Cortex of kidney (tissue), 1 donor: ENCODE measurements at places on chromosomes 6 and 20.

DNA sequence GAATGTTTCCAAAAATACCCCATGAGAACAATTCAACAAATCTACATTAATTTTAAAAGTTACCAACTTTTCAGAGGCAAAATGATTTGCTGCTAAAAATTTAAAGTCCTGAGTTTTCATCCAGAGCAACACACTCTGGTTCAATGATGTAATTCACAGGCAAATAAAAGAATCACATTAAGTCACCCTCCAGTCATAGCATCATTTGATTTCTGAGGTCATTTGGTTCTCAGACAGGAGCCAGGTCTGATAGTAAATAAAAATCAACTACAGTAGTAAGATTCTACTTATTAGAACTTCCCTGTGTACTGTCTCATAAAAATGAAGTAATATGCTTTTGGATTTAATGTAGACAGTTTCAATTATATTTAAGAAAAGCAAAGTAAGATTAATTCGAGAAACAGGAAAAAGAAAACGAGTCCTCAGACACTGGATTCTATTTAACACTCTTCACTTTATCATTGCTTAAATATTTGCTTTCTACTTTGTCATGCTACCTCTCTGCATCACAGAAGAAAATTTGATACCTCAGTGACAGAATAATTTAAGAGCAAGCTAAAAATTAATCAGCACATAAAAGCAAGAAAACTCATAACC lies 25.8 kb downstream of the MAP7 start:
- no peak for DNase-seq

DNA sequence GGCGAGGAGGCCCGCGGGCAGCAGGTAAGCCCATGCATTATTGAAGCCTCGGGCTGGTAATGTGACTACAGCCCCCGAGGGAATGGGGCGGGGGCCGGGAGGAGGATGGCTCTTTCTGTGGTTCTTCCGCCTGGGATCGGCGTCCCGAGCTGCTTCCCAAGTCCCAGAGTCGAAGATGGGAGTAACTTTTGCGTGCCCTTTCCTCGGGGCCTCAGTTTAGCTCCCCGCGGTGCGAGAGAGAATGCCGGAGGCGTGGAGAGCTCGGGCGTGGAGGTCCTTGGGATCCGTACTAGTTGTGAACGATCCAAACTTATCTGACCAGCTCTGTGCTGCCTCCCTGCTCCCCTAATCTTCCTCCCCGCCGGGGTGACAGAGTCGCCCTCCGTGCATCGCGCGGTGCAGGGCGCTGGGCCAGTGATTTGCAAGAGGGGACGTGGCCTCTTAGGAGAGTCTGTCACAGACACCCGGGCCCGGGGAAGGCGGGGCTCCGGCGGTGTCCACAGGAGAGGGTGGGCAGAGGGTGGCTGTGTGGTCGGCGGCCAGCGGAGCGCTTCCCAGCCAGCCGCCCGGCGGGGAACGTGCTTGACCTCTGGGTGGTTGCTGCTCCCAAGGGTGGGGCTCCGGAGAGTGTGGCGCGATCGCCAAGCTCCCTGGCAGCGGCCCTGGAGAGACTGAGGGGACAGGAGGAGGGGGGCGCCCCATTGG lies 815 bp downstream of the UTRN start:
- no peak for DNase-seq

- no peak for DNase-seq
Measured at GRCh38 chr20:42986143-42986773, 203.4 kb downstream of the PTPRT start.

- DNase-seq: no peak
Measured at GRCh38 chr6:29559524-29560287, at the start of gene UBD. TSS of gene UBD (minus strand) at chr6:29559732. CDS start at chr6:29559701, 31 bp downstream.

DNA sequence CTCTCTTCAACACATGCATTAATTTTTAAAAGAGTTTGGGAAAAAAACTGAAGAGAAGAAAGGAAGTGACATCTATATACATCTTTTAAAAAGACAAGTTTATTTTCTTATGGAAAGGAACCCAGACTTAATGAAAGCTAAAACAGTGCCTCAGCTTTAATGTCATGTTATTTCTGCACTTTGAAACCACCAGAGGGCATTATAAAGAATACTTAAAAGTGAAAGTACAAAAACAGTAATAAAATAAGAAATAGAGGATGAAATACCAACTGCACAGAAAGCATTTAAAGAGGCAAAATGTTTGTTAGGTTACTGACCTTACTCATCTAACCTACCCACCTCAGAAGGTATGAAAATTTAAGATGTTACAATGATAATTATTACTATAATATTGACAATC lies 98.8 kb downstream of the HUS1B start:
- no peak for DNase-seq

DNA sequence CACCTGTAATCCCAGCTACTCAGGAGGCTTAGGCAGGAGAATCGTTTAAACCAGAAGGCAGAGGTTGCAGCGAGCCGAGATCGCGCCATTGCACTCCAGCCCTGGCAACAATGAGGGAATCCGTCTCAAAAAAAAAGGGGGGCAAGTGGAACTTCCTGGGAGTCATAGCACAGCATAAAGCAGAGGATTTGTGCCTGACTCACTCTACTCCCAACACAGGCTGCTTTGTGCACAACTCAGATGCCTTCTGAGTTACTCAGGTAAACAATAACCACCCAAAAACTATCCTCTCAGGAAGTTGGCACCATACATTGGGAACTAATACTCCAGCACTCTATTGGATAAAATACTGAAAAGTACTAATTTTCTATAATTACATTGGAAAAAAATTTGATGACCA lies 2.5 kb upstream of the TMEM244 start:
- no peak for DNase-seq

DNA sequence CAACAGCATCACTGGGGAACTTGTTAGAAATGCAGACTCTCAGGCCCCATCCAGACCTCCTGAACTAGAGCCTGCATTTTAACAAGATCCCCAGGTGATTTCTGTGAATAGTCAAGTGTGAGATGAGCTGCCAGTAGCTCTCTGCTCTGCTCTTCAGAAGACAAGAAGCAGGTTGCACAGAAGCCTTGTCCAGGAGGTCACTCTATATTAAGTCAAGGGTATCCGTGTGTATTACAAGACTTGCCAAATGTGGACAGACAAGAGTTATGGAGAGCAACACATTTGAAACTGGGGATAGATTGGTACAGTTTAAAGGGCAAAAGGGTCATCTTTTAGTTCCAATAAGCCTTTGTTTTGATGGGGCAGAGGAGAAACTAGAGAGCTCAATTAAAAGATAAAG lies 23.2 kb upstream of the RIN2 start:
- DNase-seq: no peak

DNA sequence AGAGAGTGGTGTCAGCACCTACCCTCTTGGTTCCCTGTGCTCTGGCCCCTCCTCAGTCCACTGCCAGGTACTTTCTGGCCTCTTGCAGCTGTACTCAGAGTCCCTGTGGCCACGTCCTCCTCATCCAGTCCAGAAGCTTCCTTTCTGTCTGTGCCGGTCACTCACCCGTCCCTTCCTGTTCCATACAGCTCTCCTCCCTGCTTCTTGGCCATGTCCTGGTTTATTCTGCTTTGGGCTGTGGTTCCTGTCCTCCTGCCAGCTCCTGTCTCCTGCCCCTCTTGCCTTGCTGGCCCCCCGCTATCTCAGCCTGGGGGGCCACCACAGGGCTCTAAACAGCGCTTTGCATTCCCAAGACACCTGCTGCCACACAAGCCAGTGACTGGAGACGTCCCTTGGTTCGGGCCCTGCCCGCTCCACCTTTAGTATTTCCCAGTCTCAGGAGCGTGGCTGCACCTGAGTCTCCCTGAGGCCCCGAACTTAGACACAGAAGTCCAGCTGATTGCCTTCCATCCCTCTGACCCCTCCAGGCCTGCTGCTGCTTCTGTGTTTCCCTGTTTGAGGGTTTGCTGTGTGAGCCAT lies 15.5 kb upstream of the RBM38 start:
- DNase-seq: no peak
